ENCODE measurements at places on chromosomes 7 and 10.

- no peak for DNase-seq
Observed at GRCh38 chr10:109480836-109481235, 442.5 kb downstream of the XPNPEP1 start.

DNA sequence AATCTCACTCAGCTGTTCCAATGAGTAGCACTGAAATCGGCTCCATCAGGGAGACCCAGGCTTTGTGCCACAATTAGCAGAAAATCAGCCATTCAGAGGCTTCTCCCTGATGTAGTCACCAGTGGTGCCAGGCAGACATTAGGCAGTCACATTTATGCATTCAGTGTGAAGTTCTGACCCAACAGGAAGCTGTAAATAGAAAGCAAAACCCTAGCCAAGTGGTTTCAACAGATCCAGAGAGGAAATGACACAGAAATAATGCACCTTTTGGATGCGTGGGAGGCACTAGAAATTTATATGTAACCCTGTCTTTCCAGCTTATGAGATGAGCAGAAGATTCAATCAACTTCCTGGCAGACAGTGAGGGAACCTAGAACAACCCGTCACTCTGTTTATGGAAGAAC lies 186.4 kb downstream of the PDE1C start:
- DNase-seq: no peak

DNA sequence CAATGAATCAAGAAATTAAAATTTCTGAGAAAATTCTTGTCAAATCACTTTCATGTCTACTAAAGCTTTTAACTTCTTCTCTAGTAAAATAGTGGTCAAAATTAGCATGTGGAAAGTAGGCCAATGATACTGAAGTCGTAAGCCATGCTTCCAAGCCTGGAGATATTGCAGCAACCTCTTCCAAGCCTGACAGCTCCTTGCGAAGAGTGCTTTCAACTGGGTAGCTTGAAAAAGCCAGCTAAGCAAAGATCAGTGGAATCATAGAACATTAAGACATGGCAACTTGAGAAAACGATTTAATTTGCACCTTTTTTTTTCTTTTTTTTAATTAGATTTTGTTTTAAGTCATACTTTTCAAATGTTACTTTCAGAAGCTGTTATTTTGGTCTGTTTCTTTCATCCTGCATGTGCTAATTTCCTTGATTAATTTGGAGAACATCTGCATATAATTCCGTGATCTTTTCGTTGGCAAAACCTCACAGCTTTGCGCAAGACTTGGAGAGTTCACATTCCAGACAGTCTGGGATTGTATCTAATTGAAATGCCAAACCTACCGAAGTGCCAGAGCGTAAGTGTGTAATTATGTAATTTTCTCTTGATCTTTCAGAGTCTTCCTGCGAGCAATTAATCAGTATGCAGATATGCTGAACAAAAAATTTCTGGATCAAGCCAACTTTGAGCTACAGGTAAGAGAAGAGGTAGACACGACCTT lies 142.2 kb upstream of the INSYN2A start:
- no peak for DNase-seq

- DNase-seq: no peak
Observed at GRCh38 chr10:132163826-132164515, 22.8 kb upstream of the DPYSL4 start.

DNA sequence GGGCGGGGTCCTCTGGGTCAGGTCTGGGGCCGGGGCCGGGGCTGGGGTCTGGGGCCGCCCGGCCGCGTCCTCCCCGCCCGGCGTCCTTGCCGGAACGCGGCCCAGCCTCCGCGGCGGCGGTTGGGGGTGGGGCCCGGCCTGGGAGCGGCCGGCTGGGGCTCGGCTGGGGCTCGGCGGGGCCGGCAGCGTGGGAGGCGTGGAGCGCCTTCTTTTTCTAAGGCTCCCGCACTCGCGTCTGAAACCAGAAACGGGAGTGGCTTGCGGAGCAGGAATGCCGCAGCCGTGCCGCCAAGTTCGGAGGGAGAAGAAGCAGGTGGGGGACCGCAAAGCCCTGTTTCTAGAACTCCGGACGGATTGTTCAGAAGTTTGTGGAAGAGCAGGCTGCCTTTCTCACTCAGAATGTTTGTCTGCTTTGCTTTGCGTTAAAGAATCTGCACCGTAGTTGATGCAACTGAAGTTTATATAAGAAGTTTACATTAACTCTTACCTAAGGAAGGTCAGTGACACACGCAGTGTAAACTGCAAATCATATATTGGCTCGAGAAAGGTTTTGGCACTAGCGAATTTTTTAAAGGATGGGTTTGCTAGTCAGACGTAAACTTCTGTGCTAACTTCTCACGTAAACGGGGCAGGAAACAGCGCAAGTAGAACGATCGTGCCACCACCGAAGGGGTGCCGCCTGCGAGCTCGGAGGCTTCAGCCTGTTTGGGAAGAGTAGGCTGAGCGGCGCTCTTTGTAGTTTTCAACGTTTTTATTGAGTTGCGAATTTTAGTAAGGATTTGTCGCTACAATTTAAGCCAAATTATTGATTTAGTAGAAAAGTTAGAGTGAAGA lies 729 bp downstream of the DNAJB6 start:
- no peak for DNase-seq
